Germinal center (tissue), 1 donor: ENCODE measurements at places on chromosomes 11 and 22.
A peak's percentile ranks its signal among the peaks of the same experiment; 100 is the strongest.

DNA sequence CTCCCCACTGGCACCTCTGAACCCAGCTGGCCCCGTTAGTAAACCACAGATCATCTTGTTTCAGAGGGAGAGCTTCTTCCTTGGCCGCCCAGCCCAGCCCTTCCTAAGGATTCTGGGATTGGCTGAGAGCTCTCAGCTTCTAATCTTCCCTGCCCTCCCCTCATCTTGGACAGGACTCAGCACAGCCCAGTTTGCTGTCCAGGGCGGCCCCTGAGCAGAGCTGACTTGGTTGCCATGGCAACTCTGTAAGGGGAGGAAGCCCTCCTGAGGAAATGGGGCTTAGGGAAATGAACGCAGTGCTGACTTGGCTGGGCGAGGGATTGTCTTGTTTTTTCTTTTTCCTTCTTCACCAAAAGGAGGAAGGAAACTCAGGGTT is 4.6 kb downstream of the APOL4 start:
- DNase-seq = no peak

DNA sequence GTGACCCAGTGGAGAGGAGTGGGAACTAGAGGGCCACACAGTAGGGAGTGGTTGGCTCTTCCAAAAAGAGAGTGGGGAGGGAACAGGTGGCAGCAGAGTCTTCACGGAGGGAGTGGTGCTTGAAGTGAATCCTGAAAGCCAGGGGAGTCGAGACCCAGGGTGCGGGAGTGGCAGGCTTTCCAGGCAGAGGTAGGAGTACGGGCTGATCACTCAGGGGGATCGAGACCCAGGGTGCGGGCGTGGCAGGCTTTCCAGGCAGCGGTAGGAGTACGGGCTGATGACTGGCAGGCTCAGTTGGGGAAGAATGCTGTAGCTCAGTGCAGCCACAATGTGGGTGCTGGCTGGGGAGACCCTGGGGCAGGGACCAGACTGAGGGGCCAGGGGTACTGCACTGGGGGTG is 148.2 kb downstream of the TBC1D22A start:
- DNase-seq = no peak

GRCh38 chr22:44632541-44633396 is 69.2 kb upstream of the PRR5 start:
- DNase-seq = no peak

- DNase-seq = no peak
Measured at GRCh38 chr22:49608228-49608627, 219.4 kb downstream of the BRD1 start.

- no peak for DNase-seq
Measured at GRCh38 chr11:88178191-88178590, 2.9 kb upstream of the RAB38 start.

- peak; percentile 74 for DNase-seq
Measured at GRCh38 chr11:82895437-82896091, 4.7 kb downstream of the PRCP start.

DNA sequence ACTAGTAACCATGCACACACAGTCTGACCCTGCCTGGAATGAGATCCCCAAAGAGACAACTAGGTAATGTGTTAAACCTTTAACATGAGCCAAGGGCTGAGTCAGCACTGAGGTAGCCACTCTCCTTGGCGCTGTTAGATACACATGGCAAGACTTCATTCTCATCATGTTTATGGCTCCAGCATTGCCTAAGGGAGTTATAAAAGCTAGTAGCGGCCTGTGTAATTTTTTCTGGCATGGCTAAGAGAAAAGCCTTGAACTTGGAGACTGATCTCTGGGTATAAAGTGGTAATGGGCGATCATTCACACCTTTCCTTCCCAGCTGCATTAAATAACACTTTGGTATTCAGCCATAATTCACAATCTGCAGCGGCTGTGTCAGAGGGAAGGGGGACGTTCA is 779.7 kb upstream of the LRRC4C start:
- DNase-seq = no peak

- no peak for DNase-seq
Measured at GRCh38 chr11:102360681-102361080, 13.7 kb downstream of the BIRC2 start.

DNA sequence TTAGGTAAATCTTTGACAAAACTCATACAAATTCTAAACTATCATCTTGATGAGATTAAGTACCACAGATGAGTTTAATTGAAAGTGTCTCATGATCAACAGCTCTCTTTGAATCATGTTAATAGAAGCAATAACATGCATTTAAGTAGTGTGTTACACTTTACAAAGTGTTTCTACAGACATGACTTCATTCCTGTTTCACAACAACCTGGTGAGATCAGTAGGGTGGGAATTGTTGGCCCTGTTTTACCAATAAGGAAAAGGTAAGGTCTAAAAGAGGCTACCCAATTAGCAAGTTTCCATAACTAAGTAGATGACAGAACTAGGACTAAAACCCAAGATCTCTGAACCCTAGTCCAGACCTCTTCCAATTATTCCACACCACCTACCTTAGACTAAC is 12.7 kb upstream of the PRSS23 start:
- no peak for DNase-seq

DNA sequence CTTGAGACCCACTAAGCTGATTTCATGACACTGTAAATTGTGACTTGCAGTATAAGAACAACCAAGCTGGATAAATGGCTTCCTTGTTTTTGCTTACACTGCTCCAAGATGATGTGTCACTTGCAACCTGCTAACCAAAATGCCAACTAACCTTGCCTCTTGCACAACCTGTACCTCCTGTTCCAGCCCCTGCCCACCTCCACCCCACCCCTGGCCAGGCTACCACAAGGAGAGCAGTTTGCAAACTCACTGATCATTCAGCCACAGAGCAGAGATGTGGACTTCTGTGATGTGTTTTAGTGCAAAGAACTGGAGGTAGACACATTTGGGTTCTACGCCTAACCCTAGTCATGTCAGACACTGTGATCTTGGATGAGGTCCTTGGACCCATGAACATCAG is 4.3 kb upstream of the APOL6 start:
- no peak for DNase-seq

DNA sequence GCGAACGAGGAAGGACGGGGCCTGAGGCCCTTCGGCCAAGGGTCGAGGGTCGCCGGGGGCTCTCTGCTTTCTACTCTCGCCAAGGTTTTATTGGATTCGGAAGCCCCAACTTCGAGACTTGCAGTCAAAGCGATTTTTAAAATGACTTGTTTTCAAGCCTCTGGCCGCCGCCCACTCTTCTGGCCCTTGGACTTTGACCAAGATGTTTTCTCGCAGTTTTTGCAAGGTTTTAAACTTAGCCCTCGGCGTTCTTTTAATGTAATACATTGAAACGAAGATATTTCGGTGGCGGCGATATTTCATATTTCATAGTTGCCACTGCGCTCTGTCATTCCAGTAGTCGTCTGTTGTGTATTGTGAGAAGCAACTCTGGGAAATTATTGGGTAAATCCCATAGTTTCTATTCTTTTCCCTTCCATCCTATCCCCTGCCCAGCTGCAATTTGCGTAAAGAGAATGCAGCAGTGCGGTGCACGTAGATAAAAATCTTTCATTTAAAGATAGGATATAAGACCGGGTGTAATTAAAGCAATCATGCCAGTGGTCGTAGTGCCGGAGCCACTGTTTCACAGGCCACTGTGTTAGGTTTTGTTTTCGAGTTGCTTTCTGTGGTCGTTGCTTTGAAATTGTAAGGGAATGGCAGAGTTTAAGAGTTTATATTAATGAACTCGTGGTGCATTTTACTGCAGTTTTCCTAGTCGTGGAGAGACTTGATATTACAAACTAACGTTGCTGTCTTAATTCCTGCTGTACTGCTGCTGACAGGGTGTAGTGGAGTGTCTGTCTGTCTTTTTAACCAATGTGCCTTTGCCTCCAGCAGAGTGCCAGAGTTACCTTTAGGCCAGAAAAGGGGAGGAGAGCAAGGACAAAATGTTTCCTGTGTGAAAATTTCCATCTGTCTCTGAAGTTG is 702 bp downstream of the BIRC2 start:
- DNase-seq = no peak

- no peak for DNase-seq
Measured at GRCh38 chr22:37521236-37521739, 2.1 kb upstream of the CARD10 start.

DNA sequence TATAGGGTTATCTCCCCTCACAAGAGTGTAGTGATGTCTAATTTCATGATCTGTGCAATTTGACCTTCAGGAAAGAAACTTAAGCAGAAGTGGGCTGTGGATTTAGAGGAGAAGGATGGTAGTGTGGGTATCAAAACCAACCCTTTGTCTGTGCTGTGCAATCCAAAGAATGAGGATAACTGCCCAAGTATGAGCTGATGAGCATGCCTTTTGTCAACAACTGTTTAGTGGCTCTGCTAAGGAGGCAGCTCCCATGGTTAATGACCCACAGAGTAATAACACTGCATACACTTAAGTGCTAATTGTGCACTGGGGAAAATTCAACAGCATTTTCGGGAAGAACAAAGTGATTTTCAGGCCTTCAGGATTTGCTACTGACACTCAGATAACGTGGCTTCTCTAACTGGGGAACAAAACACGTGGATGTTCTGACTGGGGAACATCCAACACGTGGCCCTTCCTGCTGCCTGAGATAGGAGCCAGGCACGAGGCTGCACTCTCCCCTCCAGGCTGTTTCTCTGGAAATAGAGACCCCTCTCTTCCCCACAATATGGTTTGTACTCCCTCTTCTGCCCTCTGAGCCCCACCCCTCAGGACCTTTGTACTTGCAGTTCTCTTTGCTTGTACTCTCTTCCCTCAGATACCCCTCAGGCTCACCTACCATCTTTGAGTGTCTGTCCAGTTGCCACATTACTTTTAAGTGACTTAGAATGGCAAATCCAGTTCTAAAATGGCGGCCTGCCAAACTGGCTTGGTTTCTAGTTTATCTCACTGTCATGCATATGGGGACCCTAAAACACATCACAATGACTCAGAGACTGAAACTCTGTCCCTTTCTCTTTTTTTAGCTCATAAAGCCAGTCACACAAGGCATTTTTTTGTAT is 234.9 kb upstream of the POU2AF2 start:
- DNase-seq = no peak

- DNase-seq = no peak
Measured at GRCh38 chr11:15146271-15147003, 31.7 kb downstream of the INSC start.

DNA sequence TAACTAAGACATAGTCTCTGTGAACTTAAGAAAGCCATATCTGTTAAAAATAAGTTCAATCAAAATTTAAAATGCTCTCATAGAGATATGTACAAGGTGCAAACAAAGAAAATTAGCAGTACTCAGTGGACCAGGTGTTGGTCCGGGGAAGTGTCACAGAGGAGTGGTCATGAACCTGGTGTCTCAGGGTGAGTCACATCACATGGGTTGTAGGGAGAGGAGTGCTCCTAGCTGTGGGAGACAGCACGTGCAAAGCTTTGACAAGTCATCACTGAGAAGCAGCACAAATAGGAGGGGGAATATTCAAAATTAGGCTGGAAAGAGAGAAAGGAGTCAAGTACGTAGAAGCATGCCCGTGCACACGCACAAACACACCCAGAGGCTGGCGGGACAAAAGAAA is 438.1 kb downstream of the NTM start:
- no peak for DNase-seq

DNA sequence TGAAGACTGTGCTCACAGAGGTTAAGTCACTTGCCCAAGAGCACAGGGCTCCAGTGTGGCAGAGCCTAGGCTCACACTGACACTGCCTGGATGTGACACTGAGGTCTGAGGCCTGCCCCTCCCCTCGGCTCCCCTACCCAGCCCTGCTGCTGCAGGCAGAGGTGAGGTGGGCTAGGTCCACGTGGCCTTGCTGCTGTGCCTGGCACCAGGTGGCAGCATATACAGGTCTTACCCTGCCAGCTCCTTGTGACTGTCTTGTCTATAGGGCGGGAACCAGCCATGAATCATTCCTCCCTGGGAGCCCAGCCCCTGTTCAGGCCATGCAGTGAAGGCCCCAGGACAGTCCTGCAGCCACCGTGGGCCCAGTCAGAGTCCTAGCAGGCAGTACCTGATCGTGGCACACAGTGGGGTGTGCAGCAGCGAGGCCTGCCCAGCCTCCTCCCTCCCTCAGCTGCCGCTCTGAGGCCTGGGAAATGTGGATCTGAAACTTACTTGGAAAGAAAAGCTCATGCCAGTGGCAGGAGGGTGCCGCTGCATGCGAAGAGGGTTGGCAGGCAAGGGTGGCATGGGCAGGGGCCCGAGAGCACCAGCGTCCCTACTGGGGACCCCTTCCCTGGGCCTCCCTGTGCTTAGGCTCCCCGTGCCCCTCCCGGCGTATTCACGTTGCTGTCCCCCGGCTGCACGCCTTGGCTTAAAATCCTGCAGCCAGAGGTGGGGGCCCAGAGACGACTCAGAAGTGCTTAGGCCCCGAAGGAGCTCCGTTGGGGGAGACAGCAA is 1.2 kb upstream of the CERK start:
- peak; percentile 30 for DNase-seq

DNA sequence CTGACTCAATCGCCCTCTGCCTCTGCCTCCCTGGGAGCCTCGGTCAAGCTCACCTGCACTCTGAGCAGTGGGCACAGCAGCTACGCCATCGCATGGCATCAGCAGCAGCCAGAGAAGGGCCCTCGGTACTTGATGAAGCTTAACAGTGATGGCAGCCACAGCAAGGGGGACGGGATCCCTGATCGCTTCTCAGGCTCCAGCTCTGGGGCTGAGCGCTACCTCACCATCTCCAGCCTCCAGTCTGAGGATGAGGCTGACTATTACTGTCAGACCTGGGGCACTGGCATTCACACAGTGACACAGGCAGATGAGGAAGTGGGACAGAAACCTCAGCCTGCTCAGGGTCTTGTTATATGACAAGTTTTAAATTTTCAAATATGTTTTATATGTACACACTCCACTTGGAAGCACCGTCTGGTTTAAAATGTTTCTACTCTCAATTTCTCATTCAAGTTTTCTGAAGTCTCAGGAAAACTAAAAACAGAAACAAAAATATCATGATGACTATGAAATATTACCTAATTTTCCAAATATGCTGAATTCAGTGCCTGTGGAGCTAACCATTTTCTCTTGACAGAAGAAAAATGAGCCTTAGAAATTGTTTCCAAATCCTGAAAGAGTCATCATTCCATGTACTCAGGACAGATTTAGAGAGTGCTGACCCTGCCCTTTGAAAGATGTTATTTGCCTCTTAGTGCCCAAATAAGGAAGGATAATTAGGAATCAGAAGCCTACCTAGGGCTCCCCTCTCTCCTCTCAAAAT is 48.8 kb upstream of the TOP3B start:
- peak; percentile 61 for DNase-seq
